ENCODE measurements at places on chromosomes 5 and 9. TPM values are rescaled to one million over a fixed set of nuclear protein-coding genes. Genes with fewer than 3 reads are reported as not detected.

BTNL3 gene
- total RNA-seq = not detected

CDH18 gene
- not detected for total RNA-seq

SPATA31D4 gene
- total RNA-seq = not detected

SMIM23 gene
- total RNA-seq = not detected

DNA sequence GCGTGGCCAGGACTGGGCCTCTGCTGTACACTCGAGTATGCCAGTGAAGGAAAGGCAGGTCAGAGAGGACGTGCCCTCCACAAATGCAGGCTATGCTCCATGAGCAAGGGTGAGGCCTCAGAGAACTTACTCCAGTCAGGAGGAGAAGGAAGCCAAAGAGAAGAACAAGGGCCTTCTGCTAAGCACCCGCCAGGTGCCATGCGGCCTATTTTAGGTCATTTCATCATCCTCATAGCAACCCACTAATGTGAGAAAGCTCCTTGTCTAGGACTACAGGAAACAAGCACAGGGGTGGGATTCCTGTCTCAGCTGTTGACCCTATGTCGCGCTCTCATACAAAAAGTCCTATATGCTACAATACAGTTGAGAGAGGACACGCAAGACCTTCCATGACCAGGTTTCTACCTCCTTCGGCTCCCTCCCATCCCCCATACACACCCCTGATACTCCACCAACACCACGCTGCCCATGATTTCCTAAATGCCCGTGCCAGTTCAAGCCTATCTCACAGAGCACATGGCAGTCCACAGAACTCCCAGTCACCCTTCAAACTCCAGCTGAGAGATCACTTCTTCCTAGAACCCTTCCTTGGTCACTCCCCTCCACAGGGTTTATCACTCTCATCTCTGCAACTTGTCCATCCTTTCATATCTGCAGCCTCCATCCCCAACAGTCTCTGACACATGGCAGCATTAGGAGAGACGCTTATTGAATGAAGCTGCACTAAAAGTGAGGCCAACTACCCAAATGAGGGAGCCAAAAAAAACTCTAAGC lies 26.8 kb downstream of the PSMB7 start:
- H3K4me3 ChIP-seq = no peak overlapping the region
- no peak overlapping the region for H3K27ac ChIP-seq
- no peaks in the 10 kb centered on the region for H3K36me3 ChIP-seq
- peaks cover 34% of the 10 kb centered on the region for H3K4me1 ChIP-seq

- H3K36me3 ChIP-seq = no peaks in the 10 kb centered on the region
- no peak overlapping the region for H3K4me3 ChIP-seq
- H3K27ac ChIP-seq = no peak overlapping the region
- H3K4me1 ChIP-seq = no peaks in the 10 kb centered on the region
- no peak for DNase-seq
These were observed 133.6 kb downstream of the ADAMTS2 start for GRCh38 chr5:179211631-179212030.

DNA sequence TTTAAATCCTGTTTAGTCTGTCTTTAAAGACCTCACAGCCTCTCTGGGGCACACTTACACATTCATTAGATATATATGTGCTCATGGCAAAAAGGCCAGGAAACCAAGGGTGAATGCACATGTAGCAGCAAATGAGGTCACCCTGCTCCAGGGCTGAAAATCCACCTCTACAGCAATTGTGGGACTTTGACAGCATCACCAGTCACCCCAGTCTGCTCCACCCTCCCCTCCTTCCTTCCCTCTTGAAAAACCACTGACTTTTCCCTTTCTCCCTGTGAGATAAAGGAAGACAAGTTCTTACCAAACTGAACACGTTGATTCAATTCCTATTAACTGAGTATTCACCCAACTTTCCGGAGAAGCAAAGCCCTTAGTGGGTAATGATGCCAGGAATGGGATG lies 15.2 kb upstream of the SH3RF2 start:
- H3K4me3 ChIP-seq = no peak overlapping the region
- no peaks in the 10 kb centered on the region for H3K27me3 ChIP-seq
- DNase-seq = no peak
- no peaks in the 10 kb centered on the region for H3K36me3 ChIP-seq
- peaks cover 19% of the 10 kb centered on the region for H3K4me1 ChIP-seq

DNA sequence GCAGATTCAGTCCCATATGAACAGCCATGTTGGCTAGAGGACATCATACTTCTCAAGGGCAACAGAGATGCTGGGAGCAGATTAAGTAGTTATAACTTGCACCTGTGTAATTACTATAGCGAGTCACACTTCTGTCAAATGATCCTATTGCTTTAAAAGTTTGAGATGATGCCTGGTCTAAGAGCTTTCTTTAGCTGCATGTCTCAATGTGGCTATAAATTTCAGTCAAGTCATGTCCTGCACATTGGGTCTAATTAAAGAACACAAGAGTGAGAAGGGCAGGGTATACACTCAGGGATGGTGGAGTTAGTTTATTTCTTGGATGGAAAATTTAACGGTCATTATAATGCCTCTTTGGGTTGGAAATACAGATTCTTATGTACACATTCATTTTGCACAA lies 557.3 kb downstream of the RAB3C start:
- H3K4me3 ChIP-seq = no peak overlapping the region
- H3K4me1 ChIP-seq = no peaks in the 10 kb centered on the region
- H3K27ac ChIP-seq = no peak overlapping the region
- H3K27me3 ChIP-seq = no peaks in the 10 kb centered on the region
- H3K36me3 ChIP-seq = no peaks in the 10 kb centered on the region
